Neural progenitor cell (in vitro differentiated cells): ENCODE measurements at places on chromosomes 5 and 9. TPM values are rescaled to one million over a fixed set of nuclear protein-coding genes. Genes with fewer than 3 reads are reported as not detected.

Gene TAF1L
- total RNA-seq, result not detected in 2 replicates

- no peak for DNase-seq
These were observed 52.8 kb downstream of the WHRN start for GRCh38 chr9:114452219-114453165.

DNA sequence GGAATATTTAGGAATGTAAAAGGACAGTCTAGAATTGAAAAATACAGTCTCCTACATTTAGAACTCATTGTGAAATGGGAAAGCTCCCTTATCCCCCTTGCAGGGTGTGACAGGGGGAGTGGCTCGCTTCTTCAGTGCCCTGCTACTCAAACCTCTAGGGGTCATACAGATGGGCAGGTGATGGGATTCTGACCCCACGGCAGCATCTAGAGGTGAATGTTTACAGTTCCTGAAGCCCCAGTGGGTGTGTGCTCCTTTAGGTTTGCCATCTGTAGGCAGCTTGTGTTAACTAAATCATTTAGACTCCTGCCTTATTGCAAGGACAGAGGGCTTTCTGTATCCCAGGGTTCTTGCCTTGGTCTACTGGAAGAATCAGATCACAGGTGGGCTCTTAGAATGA lies 271.0 kb upstream of the MPDZ start:
- no peak for DNase-seq

- peak; percentile 18 for DNase-seq
These were observed 3.2 kb downstream of the FAT2 start for GRCh38 chr5:151587796-151588555.

DNA sequence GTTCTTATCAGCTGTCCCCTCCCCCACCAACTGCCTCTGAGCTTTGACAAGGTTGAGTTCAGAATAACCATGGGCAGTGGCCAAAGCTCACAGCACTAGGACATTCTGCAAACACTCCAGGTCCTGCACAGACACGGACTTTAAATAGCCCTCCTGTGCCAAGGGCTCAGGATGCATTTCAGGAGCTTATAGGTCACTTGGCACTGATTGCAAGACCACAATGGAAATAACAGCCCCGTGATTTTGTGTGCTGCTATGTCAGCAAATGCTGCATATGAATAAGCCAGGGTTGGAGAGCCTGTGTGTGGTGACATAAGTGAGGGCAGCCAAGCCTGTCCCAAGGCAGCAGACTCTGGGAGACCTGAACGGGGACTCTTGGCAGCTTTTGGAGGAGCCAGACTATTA lies 150.7 kb downstream of the DMRT2 start:
- no peak for DNase-seq

GRCh38 chr5:73709536-73710129 lies 83.6 kb downstream of the ARHGEF28 start:
- no peak for DNase-seq

DNA sequence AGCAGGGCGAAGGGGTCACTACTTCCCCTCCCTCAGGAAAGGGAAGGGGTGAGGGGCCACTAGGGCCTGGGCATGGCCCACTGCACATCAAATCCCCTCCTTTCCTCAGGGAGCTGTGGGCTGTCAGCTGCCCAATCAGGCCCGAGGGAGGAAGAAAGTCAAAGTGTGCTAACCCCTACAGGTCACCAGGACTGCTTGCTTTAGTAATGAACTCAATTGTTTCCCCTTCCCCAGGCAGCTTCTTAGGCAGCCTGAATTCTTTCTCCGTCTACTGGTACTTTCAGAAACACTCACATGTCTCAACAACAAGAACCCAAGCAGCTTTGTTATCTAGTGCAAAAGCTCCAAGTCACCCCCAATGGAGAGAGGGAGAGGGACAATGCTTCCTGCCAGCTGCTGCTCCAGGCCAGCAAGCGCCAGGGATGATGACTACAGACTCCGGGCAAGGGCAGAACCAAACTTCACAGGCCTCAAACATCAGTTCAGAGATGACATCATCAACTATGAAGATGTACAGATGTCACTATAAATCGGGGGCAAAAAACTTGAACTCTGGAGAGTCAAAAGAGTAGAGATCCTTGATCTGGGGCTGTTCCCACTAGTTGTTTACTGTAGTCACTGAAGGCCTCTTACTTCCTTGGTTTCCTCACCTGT lies 100.7 kb downstream of the SLIT3 start:
- peak; percentile 22 for DNase-seq

GRCh38 chr9:109557481-109557880 lies 59.4 kb upstream of the PTPN3 start:
- DNase-seq, result peak; percentile 4
